ENCODE measurements at places on chromosomes 3 and 15.

DNA sequence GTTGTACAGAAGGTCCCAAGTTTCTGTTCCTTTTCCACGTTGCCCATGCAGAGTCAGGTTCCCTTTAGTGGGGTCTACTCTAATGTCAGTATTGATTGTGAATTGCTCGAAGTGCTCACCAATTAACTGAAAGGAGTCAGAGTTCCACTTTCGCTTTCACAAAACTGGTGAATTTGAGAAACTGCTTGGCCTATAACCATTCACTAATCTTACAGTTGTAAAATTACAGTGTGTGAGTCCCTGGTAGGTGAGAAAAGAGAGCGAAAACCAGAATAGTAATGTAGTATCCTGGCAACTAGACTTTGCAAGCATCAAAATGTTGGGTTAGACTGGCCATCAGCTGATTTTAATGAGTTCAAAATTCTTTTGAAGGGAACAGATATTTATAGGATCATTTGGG, 237.5 kb upstream of the CHRM5 start:
- DNase-seq: no peak

DNA sequence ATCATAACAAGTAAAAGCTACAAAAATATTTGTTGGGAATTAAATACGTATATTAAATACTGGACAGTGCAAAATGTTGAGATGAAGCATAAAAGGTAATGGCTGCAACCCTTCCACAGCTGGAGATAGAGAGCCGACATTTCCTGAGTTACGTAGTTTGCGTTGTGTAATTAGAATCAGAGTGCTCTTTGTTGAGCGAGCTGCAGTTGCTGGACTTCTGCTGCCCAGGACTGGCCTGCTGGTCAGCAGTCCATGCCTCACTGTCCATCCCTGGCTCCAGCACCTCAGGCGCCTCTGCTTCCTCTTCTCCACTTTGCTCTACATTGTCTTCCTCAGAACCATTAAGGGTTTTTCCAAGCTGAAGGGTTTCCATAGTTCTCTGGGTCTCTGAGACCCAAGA, 28.4 kb upstream of the SHC4 start:
- DNase-seq: no peak

DNA sequence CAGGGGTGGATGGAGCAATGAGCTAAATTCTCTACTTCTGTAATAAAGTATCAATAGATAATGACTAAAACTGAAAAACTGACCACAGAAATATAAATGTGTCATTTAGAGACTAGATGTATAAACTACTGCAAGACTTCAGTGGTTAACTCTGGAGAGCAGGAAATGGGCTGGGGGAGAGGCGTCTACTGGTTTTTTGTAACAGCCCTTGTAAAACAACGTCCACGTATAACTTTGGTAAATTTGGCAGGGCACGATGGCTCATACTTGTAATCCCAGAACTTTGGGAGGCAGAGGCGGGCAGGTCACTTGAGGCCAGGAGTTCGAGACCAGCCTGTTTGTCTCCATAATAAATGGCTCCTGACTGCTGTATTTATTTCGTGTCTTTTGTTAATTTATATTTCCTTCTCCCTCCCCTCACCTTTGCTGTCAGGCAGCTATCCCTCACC, 12.5 kb downstream of the RAB27A start:
- no peak for DNase-seq

GRCh38 chr3:62370858-62371719, 2.3 kb downstream of the FEZF2 start:
- no peak for DNase-seq

- DNase-seq: no peak
Observed at GRCh38 chr3:153052096-153052460, 109.9 kb upstream of the RAP2B start.

DNA sequence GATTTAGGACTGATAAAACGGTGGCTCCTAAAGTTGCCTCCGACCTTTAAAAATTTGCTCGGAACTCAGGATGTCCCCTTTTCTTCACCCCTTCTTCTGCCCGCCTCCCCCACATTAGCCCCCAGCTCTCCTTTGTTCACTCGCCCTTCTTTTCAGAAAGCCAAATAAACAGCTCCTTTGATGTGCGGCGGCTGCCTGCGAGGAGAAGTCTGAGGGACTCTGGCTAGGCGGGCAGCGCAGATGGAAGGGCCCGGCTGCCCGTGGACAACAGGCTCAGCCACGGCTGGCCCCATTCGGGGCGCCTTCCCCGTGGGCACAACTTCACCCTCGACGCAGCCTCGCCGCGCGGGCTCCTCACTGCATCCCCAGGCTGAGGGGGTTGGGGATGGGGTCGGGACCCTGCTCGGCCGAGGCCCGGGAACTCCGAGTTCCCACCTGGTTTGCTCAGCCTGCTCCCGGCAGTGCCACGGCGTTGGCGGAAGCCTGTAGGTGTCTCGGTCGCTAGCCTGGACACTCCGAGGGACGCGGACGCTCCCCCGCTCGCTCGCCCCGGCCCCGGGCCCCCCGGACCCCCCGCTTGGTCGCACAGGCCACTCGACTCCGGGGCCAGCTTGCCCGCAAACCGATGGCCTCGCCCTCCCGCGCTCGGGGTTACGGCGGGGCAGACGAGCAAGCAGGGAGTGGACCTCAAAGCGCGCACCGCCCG, 897 bp upstream of the TLE3 start:
- DNase-seq: peak; percentile 45

DNA sequence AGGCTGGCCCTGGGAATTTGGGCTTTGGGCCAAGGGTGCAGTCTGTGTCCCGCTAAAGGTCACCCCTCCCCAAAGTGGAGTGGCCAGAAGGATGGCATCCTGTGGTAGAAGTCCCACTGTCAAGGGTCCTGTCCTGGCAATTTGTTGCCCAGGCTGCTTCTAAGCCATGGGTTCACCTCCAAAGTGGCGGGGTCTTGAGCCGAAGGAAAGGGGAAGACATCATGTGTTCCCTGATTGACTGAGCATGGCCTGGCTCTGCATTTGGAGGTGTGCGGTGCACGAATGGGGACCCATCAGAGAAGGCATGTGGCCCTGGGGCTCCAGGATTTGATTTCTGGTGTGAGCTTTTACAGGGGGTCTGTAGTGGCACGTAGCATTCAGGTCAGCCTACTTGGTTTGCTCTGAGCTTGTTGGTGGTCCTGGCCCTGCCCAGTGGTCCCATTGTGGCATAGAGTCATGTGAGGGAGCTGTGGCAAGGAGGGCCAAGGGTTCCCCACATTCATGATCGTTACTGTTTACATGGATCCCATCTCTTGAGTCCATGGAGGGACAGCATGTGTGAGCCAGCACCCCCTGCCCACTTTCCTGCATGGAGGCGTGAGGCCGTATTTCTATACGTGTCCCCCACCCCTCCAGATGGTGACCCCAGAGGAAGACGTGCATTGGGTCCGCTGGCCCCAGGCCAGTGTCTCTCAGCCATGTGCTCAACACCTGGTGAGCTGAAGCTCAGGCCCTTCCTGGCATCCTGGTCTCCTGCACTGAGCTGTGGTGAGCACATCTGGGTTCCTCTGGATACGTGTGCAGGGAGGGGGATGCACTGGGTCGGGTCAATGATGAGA, 225.1 kb downstream of the SNRPN start:
- DNase-seq: no peak

All from NCI-H345 (cell line).